ENCODE measurements at places on chromosomes 2 and 18.

DNA sequence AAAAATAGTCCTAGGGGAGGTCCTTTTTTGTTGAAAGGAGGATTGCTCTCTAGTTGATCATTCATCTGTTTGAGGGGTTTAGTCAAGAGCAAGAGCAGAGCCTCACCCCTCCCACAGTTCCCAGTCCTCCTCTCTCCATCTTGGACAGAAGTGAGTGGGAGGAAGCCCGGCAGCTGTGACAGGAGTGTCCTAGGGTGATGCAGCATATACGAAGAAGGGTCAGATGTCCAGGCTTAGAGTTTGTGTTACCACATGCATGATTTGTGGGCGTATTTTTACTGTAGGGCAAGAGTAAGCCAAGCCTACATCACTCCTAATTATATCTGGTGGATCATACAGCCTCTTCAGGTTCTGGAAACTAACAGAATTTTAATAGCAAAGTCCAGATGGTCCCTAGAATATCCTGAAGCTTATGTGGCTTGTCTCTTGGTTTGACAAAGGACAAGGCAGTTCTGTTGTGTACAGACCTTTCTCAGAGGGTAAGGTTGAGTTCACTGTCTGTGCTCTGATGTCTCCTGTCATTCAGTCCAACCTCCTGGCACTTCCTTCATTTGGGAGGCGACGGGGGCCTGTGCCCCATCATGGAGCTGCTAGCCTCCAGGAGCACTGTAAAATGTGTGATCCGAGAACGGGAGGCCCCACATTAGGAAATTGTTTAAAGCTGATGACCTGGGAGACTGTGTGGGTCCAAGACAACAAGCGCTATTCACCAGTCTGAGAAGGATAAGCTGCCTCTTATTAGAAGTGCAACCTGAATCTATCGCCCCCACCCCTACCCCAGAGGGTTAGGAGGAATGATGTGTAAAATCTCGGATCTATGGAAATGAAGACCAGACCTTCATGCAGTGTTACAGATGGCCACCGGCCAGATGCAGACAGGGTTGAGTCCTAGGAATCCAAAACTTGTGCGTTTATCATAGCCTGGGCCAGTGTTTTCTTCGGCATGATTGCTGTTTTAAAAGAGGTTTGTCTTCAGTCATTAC is 6.9 kb downstream of the CEP68 start:
- DNase-seq, result no peak

- no peak for DNase-seq
Measured at GRCh38 chr2:163213661-163214081, 375.1 kb upstream of the KCNH7 start.

GRCh38 chr2:187862715-187863114 is 308.5 kb upstream of the TFPI start:
- no peak for DNase-seq

GRCh38 chr2:157747695-157748370 is 119.2 kb upstream of the ACVR1C start:
- no peak for DNase-seq

DNA sequence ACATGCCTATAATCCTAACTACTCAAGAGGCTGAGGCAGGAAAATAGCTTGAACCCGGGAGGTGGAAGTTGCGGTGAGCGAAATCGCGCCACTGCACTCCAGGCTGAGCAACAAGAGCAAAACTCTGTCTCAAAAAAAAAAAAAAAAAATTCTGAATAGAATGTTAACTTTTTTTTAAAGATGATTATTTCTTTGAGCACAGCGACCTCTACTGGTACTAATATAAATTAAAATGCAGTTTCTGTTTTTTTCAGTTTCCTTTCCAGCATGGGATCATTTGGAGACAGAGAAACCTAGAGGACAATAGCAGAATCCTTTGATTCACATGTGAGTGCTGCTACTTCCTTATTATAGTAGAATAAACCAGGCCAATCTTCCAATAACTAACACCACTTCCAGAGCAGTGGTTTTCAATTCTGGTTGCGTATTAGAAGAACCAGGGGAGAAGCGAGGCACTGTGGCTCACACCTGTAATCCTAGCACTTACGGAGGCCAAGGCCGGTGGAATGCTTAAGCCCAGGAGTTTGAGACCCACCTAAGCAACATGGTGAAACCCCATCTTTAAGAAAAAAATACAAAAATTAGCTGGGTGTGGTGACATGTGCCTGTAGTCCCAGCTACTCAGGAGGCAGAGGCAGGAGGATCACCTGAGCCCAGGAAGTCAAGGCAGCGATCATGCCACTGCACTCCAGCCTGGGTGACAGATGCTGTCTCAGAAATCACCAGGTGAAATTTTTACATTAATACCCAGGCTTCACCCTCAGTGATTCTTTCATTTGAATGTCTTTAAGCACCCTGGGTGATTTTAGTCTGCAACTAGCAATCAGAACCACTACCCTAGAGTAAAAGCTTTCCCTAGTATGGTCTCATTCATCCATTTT is 10.1 kb downstream of the SRSF7 start:
- DNase-seq, result peak; percentile 69

DNA sequence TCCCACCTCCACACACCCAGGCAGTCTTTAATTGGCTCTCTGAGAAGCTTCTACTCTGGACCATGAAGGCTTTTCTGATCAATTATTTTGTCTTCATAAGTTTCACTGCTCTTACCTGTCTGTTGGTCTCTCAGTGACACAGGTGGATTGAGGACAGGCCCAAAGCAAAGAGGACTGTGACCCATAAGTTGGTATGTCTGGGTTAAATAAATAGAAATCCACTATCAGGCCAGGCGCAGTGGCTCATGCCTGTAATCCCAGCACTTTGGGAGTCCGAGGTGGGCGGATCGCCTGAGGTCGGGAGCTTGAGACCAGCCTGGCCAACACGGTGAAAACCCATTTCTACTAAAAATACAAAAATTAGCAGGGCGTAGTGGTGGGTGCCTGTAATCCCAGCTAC is 2.7 kb upstream of the SLC16A14 start:
- no peak for DNase-seq

DNA sequence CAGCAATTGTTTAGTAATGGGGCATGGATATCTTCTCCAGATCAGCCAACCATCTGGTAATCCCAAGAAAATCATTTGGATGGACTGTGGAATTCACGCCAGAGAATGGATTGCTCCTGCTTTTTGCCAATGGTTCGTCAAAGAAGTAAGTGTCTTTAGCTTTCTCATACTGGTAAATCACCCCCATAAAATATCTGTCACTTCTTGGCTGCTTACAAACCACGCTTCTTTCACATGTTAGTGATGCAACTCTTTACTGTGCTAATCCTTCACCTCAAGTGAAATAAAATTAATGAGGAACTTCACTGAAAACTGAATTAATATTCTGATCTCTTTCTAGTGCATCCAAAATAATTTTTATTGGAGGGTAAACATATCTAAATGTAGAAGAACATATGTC is 18.9 kb downstream of the CPO start:
- DNase-seq, result no peak

DNA sequence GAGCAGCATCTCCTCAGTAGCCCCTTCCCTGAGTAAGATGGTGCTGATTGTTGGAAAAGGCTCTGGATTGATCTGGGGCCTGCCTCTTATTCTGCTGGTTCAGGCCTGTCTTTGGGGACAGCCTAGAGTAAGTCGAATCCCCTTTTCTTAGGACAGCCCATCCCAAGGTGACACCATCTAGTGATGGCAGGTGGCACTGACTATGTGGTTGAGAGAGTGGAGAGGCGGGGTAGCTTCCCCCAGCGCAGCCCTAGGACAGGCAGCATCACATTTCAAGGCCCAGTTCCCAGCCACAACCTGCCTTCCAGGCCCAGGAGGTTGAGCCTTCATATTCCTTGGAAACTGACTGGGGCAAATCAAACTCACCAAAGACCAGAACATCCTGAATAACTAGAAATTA is 69.1 kb upstream of the B3GNT7 start:
- no peak for DNase-seq

- no peak for DNase-seq
Measured at GRCh38 chr2:138637686-138638085, 136.1 kb downstream of the SPOPL start.

DNA sequence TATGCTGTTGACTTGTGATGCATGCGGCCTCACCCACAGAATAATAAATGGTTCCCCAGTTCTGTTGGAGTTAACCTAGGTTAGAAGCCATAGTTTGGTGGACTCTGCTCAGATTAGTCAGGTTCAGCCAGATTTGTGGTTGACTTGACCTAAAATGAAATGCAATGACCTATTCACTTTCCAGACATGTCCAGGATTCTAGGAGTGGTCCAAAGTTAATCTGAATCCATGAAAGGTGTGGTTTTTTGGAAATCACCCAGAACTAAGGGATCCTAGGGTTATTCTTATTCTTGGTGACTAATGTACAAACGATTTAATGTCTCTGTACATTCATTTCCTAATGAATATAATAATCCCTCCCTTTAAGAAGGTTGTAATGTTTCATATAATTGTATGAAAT is 88.9 kb upstream of the RBBP8 start:
- no peak for DNase-seq

DNA sequence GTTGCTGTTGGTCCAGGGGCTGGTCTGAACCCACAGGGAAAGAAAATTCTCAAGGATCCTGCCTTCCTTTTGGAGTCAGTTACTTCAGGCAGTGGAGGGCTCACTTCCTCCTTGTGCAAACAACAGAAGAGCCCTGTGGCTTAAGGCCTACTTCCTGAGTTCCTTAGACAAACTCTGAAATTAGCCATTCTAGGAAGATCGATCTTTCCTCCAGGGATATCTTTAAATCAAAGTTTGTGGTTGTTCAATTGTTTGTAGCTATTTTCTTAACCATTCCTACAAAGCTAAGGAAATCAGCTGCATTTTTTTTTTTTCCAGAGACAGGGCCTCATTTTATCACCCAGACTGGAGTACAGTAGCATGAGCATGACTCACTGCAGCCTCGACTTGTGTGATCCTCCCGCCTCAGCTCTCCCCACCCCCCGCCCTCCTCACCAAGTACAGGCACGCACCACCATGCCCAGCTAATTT is 156.0 kb downstream of the TANC1 start:
- no peak for DNase-seq

- DNase-seq, result no peak
Measured at GRCh38 chr2:100964681-100965169, 37.4 kb upstream of the RPL31 start.

GRCh38 chr2:181310967-181311366 is 146.2 kb upstream of the ITGA4 start:
- peak; percentile 13 for DNase-seq

- DNase-seq, result no peak
Measured at GRCh38 chr2:33219114-33219513, 257.3 kb upstream of the RASGRP3 start.

- DNase-seq, result no peak
Measured at GRCh38 chr2:127308586-127309138, 14.7 kb upstream of the ERCC3 start.

DNA sequence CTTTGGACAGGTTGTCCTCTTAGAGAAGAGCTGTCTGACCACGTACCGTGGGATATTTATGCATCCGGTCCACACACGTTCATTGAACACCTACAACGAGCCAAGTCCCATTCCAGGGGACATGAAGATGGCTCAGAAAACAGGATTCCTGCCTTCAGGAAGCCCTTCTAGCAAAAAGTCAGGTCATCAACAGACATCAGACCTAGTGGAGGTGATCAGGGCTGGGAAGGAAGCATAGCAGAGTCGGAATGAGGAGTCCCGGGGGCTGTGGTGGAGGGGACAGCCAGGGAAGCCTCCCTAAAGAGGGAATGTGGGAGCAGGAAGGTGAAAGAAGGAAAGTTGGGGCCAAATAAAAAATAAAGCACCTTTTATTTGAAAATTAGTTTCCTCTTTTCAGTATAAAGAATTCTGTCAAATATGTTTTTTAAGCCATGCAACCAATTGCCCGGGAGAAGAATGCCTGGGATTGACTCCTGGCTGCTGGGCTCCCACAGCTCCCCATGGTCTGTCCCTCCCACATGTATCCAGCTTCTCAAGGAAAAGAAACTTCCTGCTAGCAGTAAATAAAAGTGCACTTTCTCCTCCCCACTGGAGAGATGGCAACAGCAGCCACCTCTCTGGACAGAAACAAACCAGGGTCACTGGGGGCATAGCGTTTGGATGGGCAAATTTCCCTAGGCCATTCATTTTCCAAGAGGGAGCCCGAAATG is 144.8 kb downstream of the SMAD7 start:
- no peak for DNase-seq

Data from CD4-positive, alpha-beta T cell treated with Interleukin-12 subunit alpha and Interleukin-12 subunit beta, for 1 hour (primary cell).